ENCODE measurements at places on chromosomes 12 and 14. TPM values are rescaled to one million over a fixed set of nuclear protein-coding genes. Genes with fewer than 3 reads are reported as not detected.

ALDH1L2 gene
- 17.2 TPM for total RNA-seq

DNA sequence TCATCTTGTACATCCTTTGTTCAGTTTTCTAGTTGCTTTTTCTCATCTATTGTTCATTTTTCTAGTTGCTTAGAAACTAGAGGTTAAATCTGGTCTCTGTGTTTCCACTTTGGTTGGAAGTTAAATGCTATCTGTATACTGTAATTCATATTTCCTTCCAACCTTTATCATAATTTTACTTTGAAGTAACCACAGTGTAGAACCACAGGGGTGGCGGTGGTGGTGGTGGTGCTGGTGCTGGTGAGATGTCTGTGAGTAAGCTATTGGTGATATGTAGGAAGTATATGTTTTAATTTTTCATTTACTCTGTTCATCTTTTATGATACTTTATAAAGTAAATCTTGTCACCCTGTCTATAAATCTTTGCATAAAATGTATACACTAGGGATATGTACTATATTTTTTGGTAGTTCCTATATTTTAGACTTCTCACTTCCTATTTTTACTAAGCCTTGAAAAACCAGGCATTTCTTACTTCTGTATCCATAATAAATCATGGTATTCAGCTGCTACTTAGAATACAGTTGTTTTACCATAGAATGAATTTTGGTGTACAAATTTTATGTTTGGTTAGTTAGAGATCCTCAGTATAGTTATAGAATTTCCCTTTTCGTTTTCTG is 31.9 kb downstream of the CCDC91 start:
- no peak for DNase-seq

- DNase-seq, result no peak
These were observed 124.7 kb downstream of the ZNF664 start for GRCh38 chr12:124097701-124098100.

GDF3 gene
- 0.30 TPM for total RNA-seq

DNAH10 gene
- total RNA-seq, result 1.0 TPM

DNA sequence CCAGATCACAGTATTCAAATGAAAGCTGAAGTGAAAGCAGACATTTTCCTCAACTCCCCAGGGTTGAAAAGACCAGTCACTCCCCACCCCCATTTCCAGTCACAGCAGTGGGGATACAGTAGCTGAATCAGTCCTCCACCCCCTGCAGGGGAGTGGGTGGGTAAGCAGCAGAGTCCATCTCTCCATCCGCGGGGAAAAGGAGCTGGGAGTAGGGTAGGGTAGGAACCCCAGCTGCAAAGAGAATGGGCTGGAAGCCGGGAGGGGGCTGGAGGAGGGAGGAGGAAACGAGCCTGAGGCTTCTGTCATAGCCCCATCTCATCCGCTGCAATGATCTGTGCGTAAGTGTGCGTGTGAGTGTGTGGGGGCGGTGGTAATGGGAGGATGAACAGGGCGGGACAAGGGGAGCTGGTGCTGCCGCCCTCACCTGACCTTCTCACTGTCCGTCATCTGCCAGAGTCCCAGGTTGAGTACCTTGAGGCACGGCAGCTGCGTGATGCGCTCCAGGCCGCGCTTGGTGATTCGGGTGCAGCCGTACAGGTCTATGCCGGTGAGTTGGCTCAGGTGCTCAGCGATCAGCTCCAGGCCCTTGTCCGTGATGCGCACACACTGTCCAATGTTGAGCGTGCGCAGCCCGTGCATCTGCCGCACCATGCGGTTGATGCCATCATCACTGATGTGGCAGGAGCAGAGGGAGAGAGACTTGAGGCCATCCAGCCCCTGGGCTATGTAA is 1.8 kb downstream of the FBXL14 start:
- peak; percentile 59 for DNase-seq

AP1G2 gene
- 78.6 TPM for total RNA-seq

KRT77 gene
- total RNA-seq, result not detected

- no peak for DNase-seq
These were observed 577 bp downstream of the DTX3 start for GRCh38 chr12:57604992-57605810.

PUS7L gene
- 12.9 TPM for total RNA-seq

GRCh38 chr12:68808388-68809189 is 612 bp downstream of the MDM2 start:
- DNase-seq, result peak; percentile 90

WNT1 gene
- not detected for total RNA-seq

DNA sequence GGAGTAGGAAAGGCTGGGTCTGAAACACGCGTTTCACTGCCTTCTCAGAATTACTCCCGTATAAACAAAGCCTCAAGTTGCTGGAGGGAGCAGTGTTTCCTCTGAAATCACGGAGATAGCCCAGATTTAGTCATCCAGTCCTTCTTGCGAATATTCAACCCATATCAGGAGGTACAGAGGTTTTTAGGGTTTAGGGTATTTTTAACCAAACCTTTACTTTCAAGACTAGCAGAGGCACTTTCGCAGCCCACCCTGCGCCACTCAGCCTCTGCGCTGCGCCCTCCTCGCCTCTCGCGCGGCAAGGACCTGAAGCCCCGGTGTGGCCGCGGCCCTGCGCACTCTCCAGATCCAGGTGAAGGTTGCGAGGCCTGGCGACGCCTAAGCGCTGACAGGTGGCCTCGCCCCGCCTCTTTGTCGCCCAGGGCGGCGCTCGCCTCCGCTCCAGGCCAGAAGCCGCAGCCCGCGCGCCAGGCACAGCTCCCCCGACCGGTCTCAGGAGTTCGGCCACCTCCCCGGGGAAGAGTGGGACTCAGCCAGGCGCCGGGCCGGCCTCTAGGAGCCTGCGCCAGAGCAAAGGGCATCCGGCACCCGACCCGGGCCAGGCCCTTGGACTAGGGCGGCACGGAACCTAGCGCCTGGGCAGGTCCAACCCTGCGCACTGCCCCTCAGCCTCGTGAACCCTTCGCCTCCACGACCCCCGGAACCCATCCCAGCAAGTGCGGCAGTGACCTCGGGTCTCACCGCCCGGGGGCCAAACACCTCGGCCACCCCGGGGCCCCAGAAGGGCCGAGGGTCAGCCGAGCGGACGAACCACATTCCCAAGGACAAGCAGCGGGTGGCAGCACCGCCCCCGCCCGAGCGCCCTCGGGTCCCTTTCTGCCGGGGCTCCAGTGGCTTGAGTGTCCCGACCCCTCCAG is 1.8 kb upstream of the SAMD4A start:
- peak; percentile 81 for DNase-seq

CLEC9A gene
- 0.42 TPM for total RNA-seq

GRCh38 chr12:124044809-124045321 is 71.8 kb downstream of the ZNF664 start:
- DNase-seq, result no peak

- no peak for DNase-seq
These were observed 8.4 kb downstream of the KRT3 start for GRCh38 chr12:52787324-52788191.

DNA sequence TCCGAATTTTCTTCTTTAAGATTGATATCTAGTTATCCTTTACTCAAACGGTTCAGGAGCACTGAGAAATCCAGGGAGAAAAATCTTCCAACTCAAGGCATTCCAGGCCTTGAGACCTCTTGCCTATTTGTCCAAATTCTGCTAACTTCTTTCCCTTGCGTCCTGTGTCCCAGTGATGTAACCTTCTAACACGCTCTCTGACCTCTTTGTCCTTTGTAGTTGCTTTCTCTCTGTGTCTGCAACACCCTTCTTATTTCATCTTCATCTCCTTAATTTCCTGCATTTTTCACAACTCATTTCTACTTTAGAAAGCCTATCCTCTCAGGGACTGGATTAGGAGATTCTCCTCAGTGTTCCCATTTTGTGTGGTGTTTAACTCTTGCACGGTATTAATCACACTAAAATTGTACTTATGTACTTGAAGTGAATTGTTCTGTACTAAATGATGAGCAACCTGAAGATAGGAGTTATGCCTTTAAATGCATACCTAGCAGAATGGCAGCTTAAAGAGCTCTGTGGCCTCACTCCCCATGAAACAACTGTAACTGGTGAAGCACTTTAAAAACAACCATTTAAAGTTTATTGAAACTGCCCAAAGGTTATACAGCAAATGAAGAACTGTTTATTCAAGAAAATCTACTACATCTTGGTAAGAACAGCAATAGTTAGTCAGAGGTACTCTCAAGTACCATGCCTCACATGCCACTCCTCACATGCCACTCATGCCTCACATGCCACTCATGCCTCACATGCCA is 7.4 kb upstream of the SNAPC1 start:
- DNase-seq, result no peak

Measured in aorta (tissue), 5 donors.